ENCODE measurements at places on chromosomes 12 and 14.
A peak's percentile ranks its signal among the peaks of the same experiment; 100 is the strongest.

GRCh38 chr12:123143736-123144461, 7.0 kb downstream of the PITPNM2 start:
- no peak for DNase-seq

DNA sequence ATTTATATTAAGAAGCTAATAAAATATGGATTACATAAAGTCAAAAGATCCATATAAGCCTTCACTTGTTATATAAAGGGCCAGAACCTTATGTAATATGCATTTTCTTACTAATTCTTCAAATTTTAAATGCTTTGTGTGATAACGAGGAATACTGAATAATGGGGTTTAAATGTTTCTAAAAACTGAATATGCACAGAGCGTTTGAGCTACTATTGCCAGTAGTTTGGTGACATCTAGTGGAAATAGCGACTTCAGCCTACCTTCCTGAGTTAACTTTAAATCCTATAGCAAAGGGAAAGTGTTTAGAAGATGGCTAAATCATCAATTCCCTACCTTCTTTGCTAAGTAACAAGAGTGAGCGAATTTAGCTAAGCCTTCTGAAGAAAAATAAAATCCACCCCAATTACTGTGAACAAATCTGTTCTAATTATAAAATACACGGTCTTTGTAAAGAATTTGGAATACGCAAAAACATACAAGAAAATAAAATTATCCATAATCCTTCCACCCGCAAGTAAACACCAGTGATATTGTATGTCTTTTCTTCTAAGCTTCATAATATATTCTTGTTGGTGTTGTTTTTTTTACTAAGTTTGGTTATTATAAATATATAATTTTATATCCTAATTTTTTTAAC, 115.5 kb upstream of the G2E3 start:
- peak; percentile 17 for DNase-seq

- peak; percentile 78 for DNase-seq
Measured at GRCh38 chr14:67987606-67988005, 168.0 kb downstream of the RAD51B start.

DNA sequence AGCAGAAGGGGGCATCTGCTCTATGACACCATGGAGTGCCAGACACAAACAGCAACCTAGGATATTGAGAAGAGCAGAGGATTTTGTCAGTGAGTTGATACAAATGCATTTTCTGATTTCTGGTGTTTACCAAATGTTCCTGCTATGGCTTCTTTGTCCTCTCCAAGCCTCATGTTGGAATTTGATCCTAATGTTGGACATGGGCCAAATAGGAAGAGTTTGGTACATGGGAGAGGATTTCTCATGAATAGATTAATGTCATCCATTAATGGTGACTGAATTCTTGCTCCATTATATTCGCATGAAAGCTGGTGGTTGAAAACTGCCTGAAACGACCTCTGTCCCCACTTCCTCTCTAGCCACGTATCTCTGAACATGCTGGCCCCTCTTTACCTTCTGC, 1002.2 kb upstream of the FLRT2 start:
- DNase-seq = no peak

- DNase-seq = no peak
Measured at GRCh38 chr12:17456486-17456885, 633.5 kb downstream of the RERGL start.

GRCh38 chr14:91977884-91978283, 30.4 kb upstream of the FBLN5 start:
- DNase-seq = no peak

- peak; percentile 54 for DNase-seq
Measured at GRCh38 chr12:45644541-45644940, 85.0 kb upstream of the ARID2 start.

GRCh38 chr12:46557539-46558373, 185.2 kb upstream of the SLC38A2 start:
- peak; percentile 65 for DNase-seq

DNA sequence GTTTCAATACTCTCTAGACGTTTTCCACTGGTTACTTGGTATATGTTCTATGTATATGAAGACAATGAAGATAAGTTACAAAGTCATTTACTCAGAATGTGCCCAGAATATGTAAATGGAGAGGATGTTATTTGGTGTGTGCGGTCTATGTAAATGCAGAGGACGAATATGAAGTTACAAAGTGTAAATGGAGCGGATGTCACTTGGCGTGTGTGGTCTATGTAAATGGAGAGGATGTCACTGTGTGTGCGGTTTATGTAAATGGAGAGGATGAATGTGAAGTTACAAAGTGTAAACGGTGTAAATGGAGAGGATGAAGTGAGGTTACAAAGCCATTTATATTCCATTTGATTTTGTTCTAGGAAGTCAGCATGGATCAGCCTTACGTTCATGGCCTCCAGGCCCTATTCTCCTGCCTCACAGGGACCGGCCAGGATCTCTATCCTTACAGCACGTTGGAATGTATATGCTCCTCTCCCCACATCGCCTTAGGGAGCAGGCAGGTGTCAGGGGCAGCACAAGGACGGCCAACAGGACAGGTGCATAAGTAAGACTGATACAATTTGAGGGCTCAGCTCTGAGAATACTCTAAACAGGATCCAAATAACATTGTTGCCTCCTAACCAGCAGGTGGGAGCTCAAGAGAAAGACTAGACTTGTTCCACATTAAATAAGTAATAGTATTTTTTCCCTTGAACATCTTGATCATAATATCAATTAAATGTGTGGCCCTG, 42.4 kb downstream of the GLRX5 start:
- DNase-seq = no peak

DNA sequence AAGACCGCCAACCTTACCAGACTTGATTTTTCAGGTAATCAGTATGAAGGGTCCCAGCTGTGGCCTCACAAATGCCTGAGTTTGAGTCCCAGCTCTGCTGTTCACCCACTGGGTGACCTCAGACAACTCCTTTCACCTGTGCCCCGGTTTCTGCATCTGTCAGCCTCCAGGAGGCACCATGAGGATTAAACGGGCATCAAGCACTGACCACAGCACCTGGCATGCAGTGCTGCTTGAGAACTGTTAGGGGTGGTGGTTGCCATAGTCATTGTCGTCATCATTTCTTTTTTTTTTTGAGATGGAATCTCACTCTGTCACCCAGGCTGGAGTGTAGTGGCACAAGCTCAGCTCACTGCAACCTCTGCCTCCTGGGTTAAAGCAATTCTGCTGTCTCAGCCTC, 57.9 kb downstream of the PHETA1 start:
- no peak for DNase-seq

DNA sequence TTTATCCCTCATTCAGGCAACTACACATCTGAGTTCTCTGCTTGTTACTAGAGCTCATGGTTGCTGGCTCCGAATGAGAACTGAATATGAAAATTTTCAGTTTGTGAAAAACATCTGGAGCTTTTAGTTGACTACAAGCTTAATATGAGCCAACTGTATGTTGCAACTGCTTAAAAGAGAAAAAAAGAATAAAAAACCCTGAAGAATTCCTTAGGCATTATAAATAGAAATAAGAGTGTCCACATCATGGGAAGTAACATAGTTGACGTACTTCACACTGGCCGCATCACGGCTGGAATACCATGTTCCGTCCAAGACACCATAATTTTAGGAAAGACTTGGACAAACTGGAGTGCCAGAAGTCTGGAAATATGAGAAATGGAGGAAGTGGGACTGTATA, 57.9 kb downstream of the PDE3A start:
- DNase-seq = no peak

- DNase-seq = no peak
Measured at GRCh38 chr12:22103418-22103817, 57.4 kb downstream of the CMAS start.

- no peak for DNase-seq
Measured at GRCh38 chr14:94382099-94382715, 6.2 kb downstream of the SERPINA1 start.

- no peak for DNase-seq
Measured at GRCh38 chr14:68349900-68350629, 442.8 kb downstream of the ZFP36L1 start.

GRCh38 chr12:55762646-55763045, 19.7 kb downstream of the GDF11 start:
- DNase-seq = no peak

GRCh38 chr12:130031571-130032189, 127.9 kb upstream of the TMEM132D start:
- DNase-seq = peak; percentile 2

GRCh38 chr12:6096527-6096926, 27.9 kb downstream of the VWF start:
- DNase-seq = no peak

DNA sequence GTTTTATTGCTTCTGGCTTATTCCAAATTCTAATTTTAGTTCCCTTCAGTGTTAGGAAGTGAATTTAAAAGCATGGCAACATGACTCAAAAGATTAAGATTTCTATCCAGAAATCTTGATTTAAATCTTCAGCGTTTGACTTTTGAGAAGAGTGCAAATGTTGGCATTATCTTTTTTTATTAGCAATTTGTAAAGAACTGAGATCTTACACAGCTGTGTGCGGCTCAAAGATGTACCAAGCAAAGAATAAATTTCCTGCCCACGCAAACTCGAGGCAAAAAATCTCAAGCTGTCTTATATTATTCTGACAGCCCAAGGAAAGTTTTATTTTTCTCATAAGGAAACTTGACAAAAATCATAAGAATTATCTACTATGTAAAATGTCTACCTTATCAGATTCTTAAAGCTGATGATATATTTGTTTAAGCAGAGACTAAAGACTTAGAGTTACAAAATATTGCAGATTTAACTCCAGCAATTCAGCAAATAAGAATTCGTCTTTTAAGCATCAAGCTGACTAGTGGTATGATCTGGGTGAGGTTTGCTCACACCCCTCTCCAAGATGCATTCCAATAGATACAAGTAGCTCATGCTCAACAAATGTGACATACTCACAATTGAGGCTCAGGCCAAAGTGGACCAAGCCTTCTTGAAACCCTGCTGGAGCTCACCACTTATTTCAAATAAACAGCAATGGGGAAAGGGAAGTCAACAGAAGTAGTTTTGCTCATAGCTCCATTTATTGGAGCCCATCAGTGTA, 47.4 kb upstream of the POC1B start:
- DNase-seq = peak; percentile 22
